ENCODE measurements at places on chromosomes 6 and 20.

- ATAC-seq = peak; percentile 65
Observed at GRCh38 chr6:170529839-170530469, 23.2 kb downstream of the PSMB1 start.

DNA sequence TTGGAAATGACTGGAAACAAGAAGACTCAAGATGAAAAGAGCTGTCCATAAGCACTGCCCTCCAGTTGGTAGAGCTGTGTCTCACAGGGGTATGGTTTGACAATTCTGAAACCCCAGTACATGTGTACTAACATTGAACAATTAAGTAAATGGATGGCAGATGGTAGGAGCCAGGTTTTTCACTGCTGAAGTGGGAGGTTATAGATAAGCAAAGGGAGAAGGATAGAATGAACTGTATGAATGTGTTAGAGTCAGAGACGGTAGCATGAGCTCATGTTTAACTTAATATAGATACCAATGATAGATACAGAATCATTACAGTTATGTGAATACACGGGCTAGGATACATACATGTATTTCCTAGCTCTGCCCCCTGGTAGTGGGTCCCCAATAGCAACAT, 95.0 kb upstream of the SIRPA start:
- no peak for ATAC-seq

- ATAC-seq = no peak
Observed at GRCh38 chr6:99345164-99345563, 4.3 kb downstream of the FAXC start.

- ATAC-seq = no peak
Observed at GRCh38 chr6:119020597-119021561, 57.6 kb downstream of the FAM184A start.

Data from gastroesophageal sphincter (tissue), 4 donors.